Osteocyte (in vitro differentiated cells): ENCODE measurements at places on chromosomes 6 and 20. TPM values are rescaled to one million over a fixed set of nuclear protein-coding genes. Genes with fewer than 3 reads are reported as not detected.

GRCh38 chr6:43096451-43097097, 20.5 kb downstream of the PTK7 start:
- DNase-seq: no peak

The BHLHE23 gene
- total RNA-seq: not detected in 2 replicates

DNA sequence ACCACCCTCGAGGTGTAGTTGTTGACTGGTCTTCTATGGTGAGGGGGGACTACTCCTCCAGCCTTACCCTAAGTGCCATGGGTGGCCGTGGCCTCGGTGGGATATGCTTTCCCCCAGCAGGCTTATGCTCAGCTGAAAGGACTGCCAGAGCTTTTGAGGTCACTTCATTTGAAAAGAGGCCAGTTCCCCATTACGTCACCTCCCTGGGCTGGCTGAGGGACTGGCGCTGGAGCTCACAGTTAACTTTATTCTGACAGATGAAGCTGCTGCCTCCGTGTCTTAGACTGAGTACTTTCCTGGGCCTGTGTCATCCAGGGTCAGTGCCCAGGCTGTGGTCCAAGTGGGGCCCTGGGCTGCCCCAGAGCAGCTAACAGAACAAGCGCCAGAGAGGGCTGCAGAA, 42.8 kb upstream of the PCMTD2 start:
- no peak for DNase-seq

The MUC22 gene
- total RNA-seq: not detected in 2 replicates

The GPX5 gene
- total RNA-seq: not detected in 2 replicates

DNA sequence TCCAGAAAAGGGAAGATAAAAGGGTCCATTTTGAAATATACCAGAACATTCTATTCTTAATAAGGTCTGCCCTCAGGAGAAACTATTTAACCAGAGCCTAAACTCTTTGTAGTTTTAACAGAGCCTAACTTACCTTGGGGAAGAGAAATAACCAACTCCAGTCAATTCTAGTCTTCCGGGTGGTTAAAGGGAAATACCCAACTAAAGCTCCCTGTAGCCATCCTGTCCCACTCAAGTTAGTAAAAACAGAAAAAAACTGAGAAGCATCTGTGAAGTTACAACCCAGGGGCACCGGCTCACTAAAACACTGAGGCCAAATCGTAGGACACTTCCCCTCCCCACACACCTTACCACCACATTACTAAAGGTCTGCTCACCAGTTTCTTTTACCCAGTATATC, 23.7 kb downstream of the CEP85L start:
- DNase-seq: no peak

GRCh38 chr6:2231438-2231837, 14.0 kb downstream of the GMDS start:
- no peak for DNase-seq

- DNase-seq: no peak
Measured at GRCh38 chr20:53870426-53871315, 199.7 kb downstream of the BCAS1 start.

The PPP1R16B gene
- not detected in 2 replicates for total RNA-seq

The PCMTD2 gene
- total RNA-seq: 94.6 and 96.7 TPM in 2 replicates

- no peak for DNase-seq
Measured at GRCh38 chr6:1708820-1709219, 99.1 kb downstream of the FOXC1 start.

DNA sequence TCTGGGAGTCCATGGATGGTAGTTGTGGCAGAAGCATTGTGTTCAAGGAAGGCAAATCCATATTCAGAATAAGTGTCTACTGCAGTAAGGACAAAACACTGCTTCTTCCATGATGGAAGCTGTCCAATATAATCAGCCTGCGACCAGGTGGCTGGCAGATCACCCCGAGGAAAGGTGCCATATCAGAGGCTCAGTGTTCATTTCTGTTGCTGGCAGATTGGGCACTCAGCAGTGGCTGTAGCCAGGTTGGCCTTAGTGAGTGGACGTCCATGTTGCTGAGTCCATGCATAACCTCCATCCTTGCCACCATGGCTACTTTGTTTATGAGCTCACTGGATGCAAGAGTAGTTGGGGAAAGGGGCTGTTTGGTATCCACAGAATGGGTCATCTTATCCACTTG, 130.2 kb downstream of the SGK1 start:
- no peak for DNase-seq

DNA sequence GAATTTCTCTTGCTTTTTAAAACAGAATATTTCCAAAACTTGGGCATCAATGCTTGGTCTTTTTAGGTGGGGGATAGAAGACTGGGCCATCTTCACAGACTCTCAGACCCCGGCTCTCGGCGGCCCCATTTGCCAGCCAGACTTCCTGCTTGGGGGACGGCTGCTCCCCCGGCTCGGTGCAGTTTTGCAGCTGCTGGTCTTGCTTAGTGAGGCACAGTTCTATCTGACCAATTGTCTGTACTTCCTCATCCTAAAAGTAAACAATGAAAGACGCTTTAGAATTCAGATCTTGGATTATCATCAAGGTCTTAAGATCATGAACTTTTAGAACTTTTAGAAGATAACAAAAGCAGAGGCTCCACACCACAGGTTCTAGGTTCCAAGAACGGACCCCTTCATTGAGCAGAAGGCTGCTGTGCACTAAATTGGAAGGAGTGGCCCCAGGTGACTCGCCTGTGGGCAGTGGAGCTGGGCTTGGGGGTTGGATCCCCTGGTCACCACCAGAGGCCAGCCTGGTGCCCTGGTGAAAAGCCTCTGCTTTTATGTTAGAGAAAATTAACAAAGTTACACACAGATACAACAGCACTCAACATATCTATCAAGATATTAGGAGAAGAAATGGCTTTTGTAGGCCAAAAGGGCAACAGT, 26.7 kb downstream of the RNASET2 start:
- DNase-seq: peak; percentile 63

DNA sequence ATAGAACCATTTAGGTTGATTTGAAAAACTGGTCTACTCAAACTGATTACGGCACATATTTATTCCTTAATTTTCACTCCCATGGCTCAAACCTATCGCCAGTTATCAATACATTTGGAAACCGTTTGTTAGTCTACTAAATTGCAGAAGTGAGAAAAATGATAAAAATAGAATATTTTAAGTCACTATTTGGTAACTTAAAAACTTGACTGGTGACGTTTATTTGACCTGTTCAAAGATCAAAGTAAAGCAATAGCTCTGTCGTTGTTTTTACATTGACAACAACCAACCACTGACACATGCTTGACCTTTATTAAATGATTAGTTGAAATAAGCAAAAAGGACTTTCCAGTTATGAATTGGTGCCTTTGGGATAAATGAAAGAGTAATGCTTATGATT, 402.9 kb upstream of the MAP3K7 start:
- no peak for DNase-seq

- DNase-seq: no peak
Measured at GRCh38 chr6:145118224-145118623, 617.1 kb downstream of the EPM2A start.

DNA sequence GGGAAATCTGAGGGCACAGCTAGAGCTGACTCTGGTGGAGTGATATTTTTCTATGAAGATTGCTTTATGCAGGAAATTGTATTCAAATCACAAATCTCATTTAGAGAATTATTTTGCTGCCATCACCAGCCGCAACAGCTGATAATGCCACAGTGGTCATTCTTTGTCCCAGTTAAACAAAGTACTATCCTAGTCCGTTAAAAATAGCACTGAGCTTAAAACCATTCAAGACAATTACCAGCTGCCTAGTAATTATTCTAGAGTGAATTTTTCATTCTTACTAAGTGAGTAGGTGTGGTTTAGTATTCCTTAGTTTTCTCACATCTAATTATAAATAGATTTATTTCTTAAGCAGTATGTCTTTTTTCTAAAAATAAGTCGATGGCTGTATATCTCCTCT, 190.5 kb downstream of the SLC35F1 start:
- no peak for DNase-seq

- no peak for DNase-seq
Measured at GRCh38 chr6:82371799-82372546, 8.4 kb downstream of the TPBG start.

DNA sequence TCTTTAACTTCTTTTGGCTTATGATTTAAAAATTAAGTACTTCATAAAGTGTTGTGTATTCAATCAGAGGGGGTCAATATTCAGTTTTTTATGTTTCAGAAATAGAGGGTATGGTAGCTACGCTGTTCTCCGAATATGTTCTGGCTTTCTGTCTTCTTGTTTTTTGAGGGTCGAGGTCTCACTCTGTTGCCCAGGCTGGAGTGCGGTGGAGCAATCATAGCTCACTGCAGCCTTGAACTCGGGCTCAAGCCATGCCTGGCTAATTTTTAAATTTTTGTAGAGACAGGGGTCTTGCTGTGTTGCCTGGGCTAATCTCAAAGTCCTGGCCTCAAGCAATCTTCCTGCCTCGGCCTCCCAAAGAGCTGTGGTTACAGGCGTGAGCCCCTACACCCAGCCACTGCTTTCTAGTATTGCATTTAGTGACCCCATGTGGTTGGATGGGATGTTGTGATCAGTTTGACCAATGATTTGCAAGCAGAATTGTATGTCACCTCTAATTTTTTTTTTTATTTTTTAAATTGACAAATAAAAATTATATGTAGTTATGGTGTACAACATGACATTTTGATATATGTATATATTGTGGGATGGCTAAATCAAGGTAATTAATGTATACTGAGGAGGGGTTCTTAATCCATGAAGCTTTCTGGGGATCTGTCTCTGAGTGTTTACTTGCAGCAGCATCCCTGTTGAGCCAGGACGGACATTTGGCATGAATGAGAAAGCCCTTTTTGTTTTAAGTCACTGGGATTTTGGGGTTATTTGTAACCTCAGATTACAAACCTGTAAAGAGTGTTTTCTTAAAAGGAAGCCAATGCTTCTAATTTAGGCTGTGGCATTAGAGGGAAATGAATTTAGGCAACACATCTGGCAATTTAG, 38.5 kb upstream of the DEK start:
- peak; percentile 30 for DNase-seq

The PXDC1 gene
- total RNA-seq: 129 and 131 TPM in 2 replicates

DNA sequence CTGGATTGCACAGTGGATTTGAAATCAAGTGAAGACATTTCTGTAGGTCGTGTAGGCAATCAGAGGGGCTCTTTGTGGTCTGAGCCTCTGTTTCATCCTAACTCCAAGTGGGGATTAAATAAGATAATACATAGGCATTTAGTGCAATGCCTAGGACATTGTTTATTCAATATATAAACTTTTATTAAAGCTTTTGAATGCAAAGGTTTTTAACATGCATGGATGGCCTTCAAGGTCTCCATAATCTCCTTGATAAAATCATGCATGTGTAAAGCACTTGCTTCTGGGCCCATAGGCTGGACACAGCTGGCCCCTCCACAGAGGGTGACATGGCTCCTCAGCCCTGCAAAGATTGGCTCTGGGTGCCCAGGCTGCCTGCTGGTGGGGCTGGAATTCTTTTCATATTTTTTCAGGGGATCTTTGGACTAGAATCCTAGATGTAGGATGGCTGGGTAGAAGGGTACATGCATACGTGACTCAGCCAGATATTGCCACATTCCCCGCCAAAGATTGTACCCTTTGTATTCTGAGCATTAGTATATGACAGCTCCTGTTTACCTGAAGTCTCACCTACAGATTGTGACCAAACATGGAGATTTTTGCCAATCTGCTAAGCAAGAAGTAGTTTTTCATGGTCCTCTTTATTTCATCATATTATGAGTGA, 19.0 kb upstream of the AVP start:
- no peak for DNase-seq
